Right ventricle myocardium inferior (tissue), 1 donor: ENCODE measurements at places on chromosomes 2 and 18. TPM values are rescaled to one million over a fixed set of nuclear protein-coding genes. Genes with fewer than 3 reads are reported as not detected.

TWSG1 gene
- total RNA-seq: 9.8 TPM

EPG5 gene
- 18.2 TPM for total RNA-seq

GBX2 gene
- not detected for total RNA-seq

TRAPPC12 gene
- 110 TPM for total RNA-seq

OTOS gene
- total RNA-seq: not detected

OTX1 gene
- not detected for total RNA-seq

PKDCC gene
- total RNA-seq: 114 TPM

GNAL gene
- 5.1 TPM for total RNA-seq

NLRC4 gene
- total RNA-seq: 1.4 TPM

RAPGEF4 gene
- total RNA-seq: 9.0 TPM

IL18R1 gene
- 1.0 TPM for total RNA-seq
